ENCODE measurements at places on chromosomes 16 and 17. TPM values are rescaled to one million over a fixed set of nuclear protein-coding genes. Genes with fewer than 3 reads are reported as not detected.

MT1E gene
- 61.4 TPM for total RNA-seq

KATNIP gene
- total RNA-seq: 4.5 TPM

RNF157 gene
- total RNA-seq: 35.0 TPM

BCAR1 gene
- 75.8 TPM for total RNA-seq

ODAD4 gene
- not detected for total RNA-seq

AP2B1 gene
- total RNA-seq: 83.5 TPM

TMEM231 gene
- total RNA-seq: 1.8 TPM

GRCh38 chr16:31696968-31697743 is 169.5 kb downstream of the AHSP start:
- no peak for DNase-seq

- no peak for DNase-seq
Measured at GRCh38 chr17:44918006-44918405, 2.7 kb upstream of the GFAP start.

GRCh38 chr16:89142474-89143195 is 28.9 kb upstream of the CDH15 start:
- DNase-seq: peak; percentile 13

GRCh38 chr16:8828541-8829165 is 31.0 kb downstream of the PMM2 start:
- DNase-seq: no peak

DNA sequence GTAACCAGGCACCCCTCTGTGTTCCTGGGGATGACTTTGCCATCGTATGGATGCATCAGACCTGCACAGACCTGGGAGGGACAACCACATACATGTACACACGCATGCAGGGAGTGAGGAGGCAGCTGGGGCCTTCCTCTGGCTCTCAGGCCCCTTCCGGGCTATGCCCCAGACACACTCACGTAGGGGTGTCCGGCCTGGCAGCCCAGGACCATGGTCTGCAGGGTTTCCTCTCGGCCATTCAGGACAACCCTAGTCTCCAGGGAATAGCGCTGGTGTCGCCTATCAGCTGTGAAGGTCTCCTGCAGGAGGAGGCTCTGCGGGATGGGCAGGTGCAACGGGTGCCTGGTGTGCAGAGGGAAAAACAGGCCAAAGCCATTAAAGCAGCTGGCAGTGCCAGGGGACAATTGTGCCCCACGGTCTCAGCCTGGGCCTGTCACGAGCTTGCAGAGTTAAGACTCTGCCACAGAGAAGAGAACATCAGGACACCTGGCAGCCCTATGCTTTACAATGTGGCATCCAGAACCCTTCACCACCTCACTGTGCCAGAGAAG is 101.4 kb downstream of the RMI2 start:
- DNase-seq: no peak

DNA sequence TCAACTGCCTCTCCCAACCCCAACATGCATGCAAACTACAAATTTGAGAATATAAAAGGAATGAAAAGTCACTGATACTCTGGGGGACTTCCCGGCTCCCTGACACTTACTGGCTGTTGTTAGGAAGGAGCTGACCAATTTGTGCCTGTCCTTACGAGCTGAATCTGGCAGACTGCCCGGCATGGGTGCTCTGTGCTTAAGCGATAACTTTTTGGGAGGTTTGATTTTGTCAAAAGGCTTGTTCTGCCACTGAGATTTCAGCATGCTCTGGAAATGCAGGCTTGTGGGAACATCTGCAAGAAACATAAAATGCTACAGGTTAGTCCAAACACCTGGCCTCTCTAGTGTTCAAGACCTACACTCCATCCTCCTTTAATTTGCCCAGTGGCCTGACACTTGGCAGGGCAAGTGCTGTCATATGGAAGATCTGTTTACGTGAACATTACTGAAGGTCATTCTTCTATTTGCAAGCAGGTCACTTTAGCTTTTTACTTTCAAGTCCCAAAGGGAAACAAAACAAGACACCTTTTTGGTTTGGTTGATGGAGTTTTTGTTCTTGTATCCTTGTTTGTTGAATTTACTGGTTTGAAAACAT is 40.6 kb downstream of the STH start:
- DNase-seq: no peak

DNA sequence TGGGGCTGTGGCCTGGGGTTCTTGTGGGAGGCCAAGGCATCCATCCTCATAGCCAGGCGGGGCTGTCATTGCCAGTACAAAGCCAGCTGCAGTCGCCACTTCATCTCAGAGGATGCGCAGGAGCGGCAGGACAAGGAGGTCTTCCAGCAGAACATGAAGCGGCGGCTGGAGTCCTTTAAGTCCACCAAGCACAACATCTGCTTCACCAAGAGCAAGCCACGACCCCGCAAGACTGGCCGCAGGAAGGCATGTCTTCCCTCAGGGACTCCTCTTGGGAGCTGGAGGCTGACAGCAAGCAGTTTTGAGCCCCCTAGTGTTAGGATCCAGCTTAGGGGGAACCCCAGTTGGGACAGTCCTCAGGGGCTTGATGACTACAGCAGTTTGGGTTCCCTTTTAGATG is 15.1 kb upstream of the PLEKHG4 start:
- DNase-seq: peak; percentile 30

DNA sequence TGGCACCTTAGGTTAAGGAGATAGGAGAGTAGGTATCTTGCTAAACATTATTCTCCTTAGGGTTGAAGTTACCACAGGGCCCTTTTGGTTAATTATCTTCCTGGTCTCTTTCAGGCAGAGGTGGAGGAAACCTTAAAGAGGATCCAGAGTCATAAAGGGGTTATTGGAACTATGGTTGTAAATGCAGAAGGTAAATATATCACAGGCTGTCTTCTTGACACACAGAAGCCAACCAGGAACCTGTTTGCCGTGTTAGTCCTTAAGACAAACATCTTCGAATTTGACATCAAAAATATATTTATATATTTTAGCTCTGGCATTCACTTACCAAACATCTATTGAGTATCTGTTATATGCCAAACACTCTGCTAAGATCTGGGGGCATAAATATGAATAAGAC is 2.4 kb downstream of the DYNLRB2 start:
- no peak for DNase-seq

DNA sequence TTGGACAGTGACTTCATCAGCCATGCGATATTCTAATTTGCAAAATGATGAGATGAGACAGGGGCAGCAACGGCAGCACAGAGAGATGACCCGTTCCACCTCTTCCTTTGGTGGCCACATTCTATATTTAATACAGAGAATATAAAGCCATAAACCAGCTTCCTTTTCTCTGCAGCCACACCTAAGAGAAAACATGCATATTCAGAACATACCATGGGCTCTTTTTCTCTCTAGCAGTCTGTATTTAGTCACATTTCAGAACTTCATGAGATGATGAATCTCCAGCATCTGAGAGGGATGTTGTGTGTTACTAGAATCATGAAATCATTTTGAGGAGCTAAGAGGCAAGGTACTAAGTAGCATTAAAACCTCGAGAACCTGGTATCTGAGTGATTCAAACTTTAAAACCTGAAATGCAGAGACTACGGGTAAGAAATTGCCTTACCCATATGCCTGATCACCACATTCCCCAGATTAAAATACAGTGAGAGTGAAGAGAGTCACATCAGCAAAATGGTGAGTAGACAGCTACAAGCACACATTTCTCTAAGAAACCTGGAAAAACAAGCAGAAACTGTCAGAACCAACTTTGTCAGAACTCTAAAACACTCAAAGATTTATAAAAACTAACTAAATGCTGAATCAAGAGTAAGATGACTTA is 55.5 kb upstream of the CPHXL start:
- DNase-seq: no peak

- DNase-seq: no peak
Measured at GRCh38 chr17:63185420-63185819, 219.4 kb downstream of the TANC2 start.

DNA sequence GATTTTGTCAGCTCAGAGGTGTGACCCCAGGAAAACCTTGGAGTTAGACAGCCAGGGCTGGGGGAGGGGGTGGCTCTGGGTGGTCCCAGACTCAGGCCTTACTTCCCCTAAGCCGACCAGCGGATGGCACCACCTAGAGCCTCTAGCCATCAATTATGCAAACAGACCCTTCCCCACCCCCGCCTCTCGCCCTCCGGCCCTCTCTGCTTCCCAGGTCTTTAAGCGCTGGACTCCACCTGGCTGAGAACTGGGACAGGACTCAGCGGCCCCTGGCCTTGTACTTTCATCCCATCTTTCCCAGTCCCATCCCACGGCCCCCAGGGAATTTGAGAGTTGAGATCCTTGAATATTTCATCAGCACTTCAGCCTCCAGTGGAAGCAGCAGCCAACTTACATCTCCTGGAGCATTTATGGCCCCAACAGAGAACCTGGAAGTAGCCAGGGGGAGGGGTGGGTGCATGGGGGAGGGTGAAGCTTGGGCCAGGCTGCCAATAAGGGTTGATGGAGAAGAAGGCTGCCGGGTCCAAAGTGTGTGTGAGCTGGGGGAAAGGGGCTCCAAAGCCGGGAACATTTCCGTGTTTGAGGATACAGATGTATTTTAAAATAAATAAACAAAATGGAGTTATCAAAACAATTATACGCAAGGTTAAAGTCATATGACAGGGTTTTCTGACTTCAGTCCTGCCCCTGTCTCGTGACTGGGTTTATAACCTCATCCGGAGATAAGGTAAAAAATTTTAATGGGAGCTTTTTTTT is 7.5 kb upstream of the JUP start:
- DNase-seq: no peak

GRCh38 chr16:14302031-14302398 is 230.9 kb downstream of the MRTFB start:
- peak; percentile 76 for DNase-seq

DNA sequence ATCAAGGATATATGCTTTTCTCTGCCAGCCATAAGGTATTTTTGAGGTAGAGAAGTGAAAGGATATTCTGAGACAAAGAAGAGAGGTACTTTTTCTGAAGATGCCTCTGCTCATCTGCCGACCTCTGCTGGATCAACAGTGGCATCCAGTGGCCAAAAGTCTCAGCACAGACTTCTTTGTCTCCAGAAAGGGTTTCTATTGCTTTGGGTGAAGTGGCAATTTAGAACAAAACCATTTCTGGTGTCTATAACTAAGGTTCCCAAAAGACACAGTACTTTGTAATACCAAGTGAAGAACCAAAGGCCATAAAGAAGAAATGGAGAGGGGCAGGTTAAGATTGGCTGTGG is 155.2 kb upstream of the C17orf78 start:
- DNase-seq: no peak

GRCh38 chr17:61457226-61457983 is 5.2 kb downstream of the TBX4 start:
- no peak for DNase-seq

- DNase-seq: no peak
Measured at GRCh38 chr16:65579050-65579449, 457.2 kb upstream of the CDH11 start.

DNA sequence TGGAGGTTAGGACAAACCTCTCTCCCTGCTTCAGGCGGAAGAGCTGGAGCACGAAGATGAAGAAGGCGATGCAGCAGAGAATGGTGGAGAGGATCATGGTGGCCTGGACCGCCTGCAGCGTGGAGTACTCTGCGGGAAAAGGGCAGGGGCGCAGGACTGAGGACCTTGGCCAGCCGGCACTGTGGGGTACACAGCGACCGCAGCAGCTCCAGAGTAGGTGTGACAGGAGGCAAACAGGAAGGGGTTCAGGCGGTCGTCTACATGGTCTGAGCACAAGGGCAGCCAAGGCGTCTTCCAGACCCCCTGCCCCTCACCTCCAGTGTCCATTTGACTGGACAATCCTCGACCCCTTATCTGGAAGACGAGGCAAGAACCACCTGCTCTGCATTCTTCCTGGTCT is 42.5 kb downstream of the EMP2 start:
- no peak for DNase-seq

- DNase-seq: no peak
Measured at GRCh38 chr17:50609380-50610074, 25.2 kb upstream of the ABCC3 start.

DNA sequence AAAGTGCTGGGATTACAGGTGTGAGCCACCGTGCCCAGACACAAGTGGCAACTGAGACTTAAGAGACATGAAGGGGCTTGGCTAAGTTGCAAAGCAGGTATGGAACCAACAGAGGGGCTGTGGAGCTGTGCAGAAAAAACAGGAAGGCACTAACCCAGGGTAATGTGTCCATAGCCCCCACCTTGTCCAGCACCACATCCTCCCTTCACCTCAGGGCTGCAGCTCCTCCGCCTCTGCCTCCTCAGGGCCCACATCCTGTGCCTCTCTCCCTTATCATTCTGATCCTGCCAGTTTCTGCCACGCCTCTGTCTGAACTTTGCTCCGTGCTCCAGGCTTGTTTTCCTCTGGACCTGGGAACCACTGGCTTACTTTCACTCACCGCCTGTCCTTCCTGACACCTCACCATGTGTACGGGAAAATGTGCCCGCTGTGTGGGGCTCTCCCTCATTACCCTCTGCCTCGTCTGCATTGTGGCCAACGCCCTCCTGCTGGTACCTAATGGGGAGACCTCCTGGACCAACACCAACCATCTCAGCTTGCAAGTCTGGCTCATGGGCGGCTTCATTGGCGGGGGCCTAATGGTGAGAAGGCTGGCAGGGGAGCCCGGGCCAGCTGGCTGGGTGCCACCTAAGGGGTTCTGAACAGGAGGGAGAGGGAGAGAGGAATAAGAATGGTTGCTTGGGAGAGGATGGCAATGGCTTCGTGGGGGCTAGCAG is at the start of gene TM4SF5:
Gene TM4SF5, plus strand, starts transcription at position 368 of the 716 bp plus-strand sequence. Its CDS starts 37 bp downstream, at position 405.
- no peak for DNase-seq

DNA sequence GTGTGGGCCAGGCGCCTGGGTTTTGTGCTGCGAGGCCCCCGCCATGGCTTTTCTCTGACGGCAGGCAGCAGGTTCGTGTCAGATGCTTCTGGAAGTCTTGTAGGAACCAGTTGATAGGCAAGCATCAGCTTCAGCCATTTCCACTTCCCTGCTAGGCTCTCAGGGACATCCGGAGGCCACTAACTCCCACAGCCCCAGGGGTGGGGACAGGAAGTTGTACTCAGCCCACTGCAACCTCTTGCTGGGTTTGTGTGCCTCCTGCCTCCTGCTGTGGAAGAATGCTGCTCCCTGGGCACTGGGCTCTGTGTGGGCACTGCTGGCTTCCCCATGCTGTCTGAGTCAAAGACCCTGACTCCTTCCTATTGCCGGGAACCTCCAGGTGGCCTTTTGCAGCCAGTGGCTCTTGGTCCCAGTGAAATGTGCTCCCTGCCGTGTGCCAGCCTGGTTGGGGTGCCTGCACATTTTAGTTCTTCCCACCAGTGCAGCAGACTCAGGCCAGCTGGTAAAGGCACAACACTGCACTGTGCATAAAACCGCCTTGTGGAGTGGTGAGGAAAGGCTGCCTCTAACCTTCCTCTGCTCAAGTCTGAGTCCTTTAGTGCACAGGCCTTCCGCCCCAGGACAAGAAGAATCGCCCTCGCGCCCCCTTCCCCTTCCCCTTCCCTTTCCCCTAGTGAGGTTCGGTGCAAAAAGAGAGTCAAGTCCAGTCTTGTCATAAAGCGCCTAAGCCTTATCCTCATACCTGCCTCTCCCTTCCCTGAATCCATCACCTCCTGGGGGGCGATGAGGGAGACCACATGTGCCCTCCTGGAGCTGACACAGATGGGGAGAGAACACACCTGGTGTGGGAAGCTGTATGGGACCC is 16.6 kb downstream of the LDHD start:
- no peak for DNase-seq

GRCh38 chr16:49466881-49467280 is 93.3 kb downstream of the C16orf78 start:
- no peak for DNase-seq

GRCh38 chr16:18788828-18789514 is 1.2 kb downstream of the RPS15A start:
- no peak for DNase-seq

- no peak for DNase-seq
Measured at GRCh38 chr16:89103156-89103555, 9.5 kb downstream of the ACSF3 start.

- DNase-seq: no peak
Measured at GRCh38 chr17:47633996-47634395, 15.7 kb upstream of the KPNB1 start.
